ENCODE measurements at places on chromosomes 12 and 14.
A peak's percentile ranks its signal among the peaks of the same experiment; 100 is the strongest.

GRCh38 chr12:109356577-109356976 is 8.9 kb downstream of the MYO1H start:
- peak; percentile 30 for DNase-seq

DNA sequence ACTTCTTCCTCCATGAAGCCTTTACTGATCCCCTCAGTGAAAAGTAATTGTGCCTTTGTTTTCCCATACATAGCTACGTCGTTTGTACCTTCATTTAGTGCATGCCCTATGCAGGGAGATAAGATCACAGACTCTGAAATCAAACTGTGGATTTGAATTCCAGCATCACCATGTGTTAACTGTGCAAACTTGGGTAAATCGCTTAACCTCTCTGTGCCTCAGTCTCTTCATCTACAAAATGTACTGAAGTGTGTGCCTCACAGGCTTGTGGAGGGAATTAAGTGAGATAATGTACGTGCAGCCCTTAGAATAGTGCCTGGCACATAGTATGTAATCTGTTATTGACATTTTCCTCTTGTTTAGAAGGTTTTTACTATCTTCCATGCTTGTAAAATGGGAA is 4.1 kb downstream of the CMAS start:
- DNase-seq = no peak

- peak; percentile 23 for DNase-seq
These were observed 15.7 kb upstream of the FAM222A start for GRCh38 chr12:109697877-109698468.

- no peak for DNase-seq
These were observed 40.4 kb upstream of the DIO3 start for GRCh38 chr14:101520621-101521472.

GRCh38 chr12:29673346-29673745 is 110.4 kb downstream of the TMTC1 start:
- DNase-seq = no peak

GRCh38 chr14:96204151-96205058 is at the start of gene BDKRB2:
BDKRB2 (plus strand) TSS chr14:96204839; CDS start chr14:96237108, 32,269 bp downstream.
- peak; percentile 97 for DNase-seq

GRCh38 chr12:89619764-89620163 is 88.9 kb downstream of the ATP2B1 start:
- DNase-seq = no peak

- DNase-seq = peak; percentile 67
These were observed 6.8 kb downstream of the CCDC198 start for GRCh38 chr14:57486767-57487379.

Data from NCI-H524 (cell line).